Muscle of leg (tissue), 16 donors: ENCODE measurements at places on chromosomes 13 and 19. TPM values are rescaled to one million over a fixed set of nuclear protein-coding genes. Genes with fewer than 3 reads are reported as not detected.

DNA sequence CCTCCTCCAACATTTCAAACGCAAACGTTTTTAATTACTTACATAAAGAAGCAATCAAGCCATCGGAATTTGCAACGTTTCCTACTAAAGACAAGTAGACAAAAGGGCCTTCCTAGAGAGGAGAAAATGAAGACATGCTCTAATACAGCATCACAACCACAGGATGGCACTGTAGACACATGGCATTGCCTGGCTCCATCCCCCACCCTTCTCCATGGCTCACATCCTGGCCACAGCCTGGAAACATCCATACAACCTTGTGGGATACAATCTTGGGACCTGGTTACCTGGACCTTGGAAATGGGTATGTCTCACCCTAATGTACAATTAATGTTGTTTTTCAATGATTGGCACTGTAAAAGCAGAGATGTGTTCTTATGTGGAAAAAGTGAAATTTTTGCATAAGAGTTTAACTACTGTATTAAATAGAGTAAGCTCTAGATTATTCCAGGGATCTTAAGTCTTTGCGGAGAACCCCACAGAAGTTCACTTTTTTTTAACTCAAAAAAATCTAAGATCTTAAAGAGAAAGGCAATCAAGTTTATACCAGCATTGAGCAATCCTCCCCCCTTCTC lies 21.5 kb downstream of the EBPL start:
- H3K4me1 ChIP-seq, result no peaks in the 10 kb centered on the region
- H3K27ac ChIP-seq, result no peak overlapping the region
- no peak overlapping the region for H3K4me3 ChIP-seq
- H3K36me3 ChIP-seq, result peaks cover 21% of the 10 kb centered on the region

DNA sequence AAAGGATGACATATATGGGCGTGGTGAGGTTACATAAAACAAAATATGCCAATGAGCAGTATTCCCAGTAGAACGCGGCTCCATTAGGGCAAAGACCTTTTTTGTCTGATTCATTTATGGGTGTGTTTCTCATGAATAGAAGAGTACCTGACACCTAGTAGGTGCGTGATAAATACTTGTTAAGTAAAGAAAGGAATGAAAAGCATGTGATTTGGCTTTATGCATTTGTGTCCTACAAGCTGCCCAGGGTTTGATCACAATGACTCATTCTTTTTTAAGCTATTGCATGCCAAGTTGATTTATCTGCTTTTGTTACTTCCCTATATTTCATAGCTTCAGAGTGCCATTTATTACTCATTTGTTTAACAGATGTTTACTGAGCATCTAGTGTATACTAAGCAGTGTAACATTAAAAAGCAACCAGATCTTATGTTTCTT lies 19.1 kb upstream of the KCTD4 start:
- no peak for DNase-seq
- H3K27ac ChIP-seq, result no peak overlapping the region
- no peaks in the 10 kb centered on the region for H3K4me1 ChIP-seq
- no peak overlapping the region for H3K4me3 ChIP-seq

DNA sequence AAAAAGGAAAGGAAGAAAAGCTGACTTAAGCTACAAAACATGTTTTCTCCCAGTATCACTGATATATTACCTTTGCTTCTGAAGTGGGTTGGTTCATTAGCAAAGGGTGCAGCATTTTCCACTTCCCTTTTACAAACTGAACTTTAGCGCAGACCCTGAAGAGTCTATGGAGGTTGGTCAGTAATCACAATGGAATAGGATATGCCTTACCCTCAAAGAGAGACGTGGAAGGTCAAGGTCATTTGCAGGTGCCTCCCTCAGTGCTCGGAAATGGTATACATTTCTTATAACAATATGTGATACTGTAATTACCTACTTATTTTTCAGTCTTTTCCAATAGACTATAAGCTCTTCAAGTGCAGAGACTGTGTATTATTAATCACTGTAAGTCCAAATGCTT lies 21.9 kb upstream of the MED4 start:
- no peak for DNase-seq
- no peak overlapping the region for H3K27ac ChIP-seq
- no peaks in the 10 kb centered on the region for H3K27me3 ChIP-seq
- H3K4me1 ChIP-seq, result no peaks in the 10 kb centered on the region

- no peak overlapping the region for H3K4me3 ChIP-seq
- no peak overlapping the region for H3K27ac ChIP-seq
- H3K4me1 ChIP-seq, result no peaks in the 10 kb centered on the region
- H3K36me3 ChIP-seq, result no peaks in the 10 kb centered on the region
- H3K27me3 ChIP-seq, result no peaks in the 10 kb centered on the region
- no peak for DNase-seq
Measured at GRCh38 chr13:29875646-29876045, 25.2 kb upstream of the UBL3 start.

- H3K4me1 ChIP-seq, result no peaks in the 10 kb centered on the region
- no peaks in the 10 kb centered on the region for H3K27me3 ChIP-seq
- no peak overlapping the region for H3K4me3 ChIP-seq
- DNase-seq, result no peak
- H3K27ac ChIP-seq, result no peak overlapping the region
- no peaks in the 10 kb centered on the region for H3K36me3 ChIP-seq
Measured at GRCh38 chr13:75153834-75154233, 328.1 kb downstream of the TBC1D4 start.

DNA sequence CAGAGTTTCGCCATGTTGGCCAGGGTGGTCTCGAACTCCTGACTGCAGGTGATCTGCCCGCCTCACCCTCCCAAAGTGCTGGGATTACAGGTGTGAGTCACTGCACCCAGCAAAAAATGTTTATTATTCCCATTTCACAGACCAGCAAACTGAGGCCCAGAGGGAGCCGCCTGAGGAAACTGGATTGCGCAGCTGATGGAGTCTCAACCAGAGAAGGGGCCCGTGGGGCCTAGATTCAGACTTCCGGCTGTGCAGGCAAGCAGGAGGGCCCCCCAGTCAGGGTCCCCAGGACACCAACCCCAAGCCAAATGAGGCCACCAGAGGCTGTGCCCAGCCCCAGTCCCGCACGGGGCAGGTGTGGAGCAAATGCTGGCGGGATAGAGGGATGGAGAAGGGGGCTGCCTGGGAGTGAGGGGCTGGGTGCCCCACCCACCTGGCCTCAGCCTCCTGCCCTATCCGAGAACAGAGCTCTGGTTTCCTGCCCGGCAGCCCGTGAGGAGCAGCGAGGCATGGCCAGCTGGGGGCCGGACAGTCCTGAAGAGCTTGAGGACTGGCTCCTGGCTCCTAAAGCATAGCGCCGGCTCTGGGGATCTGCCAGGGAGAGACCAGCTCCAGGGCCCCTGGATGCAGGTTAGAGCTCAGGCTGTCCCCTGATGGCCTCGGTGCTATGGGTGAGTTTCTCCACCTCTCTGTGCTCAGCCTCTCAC lies 22.0 kb downstream of the MISP start:
- no peak overlapping the region for H3K4me3 ChIP-seq
- DNase-seq, result no peak
- H3K27ac ChIP-seq, result no peak overlapping the region
- H3K36me3 ChIP-seq, result no peaks in the 10 kb centered on the region
- peaks cover 3% of the 10 kb centered on the region for H3K27me3 ChIP-seq

GRCh38 chr13:99978799-99979452 lies 2.7 kb upstream of the ZIC2 start:
- DNase-seq, result no peak
- no peak overlapping the region for H3K27ac ChIP-seq
- H3K4me3 ChIP-seq, result no peak overlapping the region
- H3K36me3 ChIP-seq, result no peaks in the 10 kb centered on the region
- H3K27me3 ChIP-seq, result peaks cover 87% of the 10 kb centered on the region
- peaks cover 30% of the 10 kb centered on the region for H3K4me1 ChIP-seq

- no peaks in the 10 kb centered on the region for H3K36me3 ChIP-seq
- no peak overlapping the region for H3K27ac ChIP-seq
- H3K27me3 ChIP-seq, result no peaks in the 10 kb centered on the region
Measured at GRCh38 chr13:60788156-60788829, 391.3 kb downstream of the TDRD3 start.

DNA sequence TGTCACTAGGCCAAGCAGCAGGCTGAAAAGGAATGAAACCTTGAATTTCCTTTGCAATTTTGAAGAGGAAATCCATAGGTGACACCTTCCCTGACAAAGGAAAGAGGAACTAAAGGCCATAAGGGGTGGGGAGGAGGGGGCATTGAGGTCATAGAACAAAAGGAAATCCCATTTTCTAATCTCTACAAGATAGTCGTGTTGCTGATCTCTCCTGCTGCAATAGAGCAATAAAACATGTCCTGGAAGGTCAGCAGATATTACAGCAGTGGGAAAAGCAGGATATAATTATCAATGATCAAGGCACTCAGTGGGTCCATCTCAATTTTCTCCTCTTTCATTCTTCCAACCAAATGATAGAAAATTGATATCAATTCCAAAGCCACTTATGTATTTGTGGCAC lies 20.3 kb upstream of the RAP2A start:
- H3K36me3 ChIP-seq, result no peaks in the 10 kb centered on the region
- H3K27ac ChIP-seq, result no peak overlapping the region
- no peaks in the 10 kb centered on the region for H3K4me1 ChIP-seq

DNA sequence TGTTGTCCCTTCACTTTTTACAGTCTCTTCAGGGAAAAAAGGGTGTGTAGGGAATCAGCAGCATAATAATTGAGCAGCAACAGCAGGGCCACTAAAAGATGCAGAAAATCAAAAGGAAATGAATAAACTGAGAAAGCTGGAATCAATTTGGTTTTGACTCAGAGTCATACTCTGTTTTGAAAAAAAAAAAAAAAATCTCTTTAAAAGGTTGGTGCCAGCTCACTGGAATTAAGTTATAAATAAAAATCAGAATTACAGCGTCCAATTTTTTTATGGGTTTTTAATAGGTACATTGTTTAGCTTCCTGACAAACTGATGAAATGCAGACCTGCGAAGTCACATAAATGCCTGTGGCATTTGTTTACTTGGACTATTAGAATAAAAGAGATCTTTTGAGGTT lies 231.9 kb downstream of the COG6 start:
- H3K4me1 ChIP-seq, result no peaks in the 10 kb centered on the region
- H3K4me3 ChIP-seq, result no peak overlapping the region
- DNase-seq, result no peak
- H3K27me3 ChIP-seq, result no peaks in the 10 kb centered on the region
- no peaks in the 10 kb centered on the region for H3K36me3 ChIP-seq

DNA sequence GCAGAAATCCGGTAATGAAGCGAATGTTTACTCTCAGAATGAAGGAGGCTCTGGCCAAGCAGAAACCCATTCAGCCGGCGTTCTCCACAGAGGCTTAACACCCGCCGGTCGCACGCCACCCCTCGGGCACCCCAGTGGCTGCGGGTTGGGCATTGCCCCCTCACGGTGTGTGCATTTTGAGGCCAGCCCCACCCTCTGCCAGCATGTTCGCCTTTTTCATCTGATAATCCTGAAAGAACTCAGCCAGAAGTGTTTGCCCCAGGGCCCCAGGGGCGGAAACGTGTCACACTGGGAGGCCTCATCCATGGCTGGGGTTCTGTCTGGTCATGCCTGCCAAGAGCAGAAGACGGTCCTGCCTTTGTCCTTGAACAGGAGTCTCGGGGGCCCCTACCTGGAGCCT lies 34.2 kb downstream of the COMP start:
- H3K4me1 ChIP-seq, result peaks cover 12% of the 10 kb centered on the region
- peaks cover 21% of the 10 kb centered on the region for H3K36me3 ChIP-seq
- H3K27me3 ChIP-seq, result no peaks in the 10 kb centered on the region
- H3K4me3 ChIP-seq, result no peak overlapping the region
- H3K27ac ChIP-seq, result no peak overlapping the region

- H3K36me3 ChIP-seq, result no peaks in the 10 kb centered on the region
- no peak overlapping the region for H3K4me3 ChIP-seq
- H3K27me3 ChIP-seq, result no peaks in the 10 kb centered on the region
Measured at GRCh38 chr19:33558151-33558550, 36.6 kb upstream of the PEPD start.

DNA sequence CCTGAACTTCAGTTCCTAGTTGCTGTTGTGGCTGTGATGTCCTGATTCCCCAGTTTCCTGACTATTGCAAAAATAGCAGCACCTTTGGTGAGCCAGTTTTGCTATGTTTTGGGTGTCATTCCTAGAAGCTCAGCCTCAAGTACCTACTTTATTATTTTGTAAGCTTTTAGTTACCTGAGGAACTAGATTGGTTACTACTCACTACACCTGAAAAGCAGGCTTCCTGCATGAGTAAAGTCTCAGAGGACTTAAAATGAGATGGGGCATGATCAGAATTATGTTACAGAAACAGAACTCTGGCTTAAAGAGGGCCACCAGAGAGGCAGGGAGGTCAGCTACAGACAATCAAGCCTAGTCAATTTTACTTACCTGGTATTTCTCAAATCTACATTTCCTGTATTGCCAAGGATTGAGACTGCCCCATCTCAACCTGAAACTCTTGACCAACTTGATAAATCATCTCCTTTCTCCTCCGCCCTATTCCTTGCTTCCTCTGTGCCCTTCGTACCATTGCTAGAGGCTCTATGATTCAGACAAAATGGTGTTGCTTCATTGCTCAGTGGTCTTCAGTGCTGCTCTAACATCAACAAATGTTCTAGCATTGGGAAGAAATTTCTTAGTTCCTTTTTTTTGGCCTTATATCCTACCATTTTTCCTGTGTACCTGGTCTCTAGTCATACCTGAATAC lies 58.9 kb downstream of the RAP2A start:
- no peak for DNase-seq
- H3K4me1 ChIP-seq, result no peaks in the 10 kb centered on the region
- H3K27ac ChIP-seq, result no peak overlapping the region
- no peak overlapping the region for H3K4me3 ChIP-seq
- no peaks in the 10 kb centered on the region for H3K36me3 ChIP-seq

GRCh38 chr13:94251831-94252608 lies 227.5 kb downstream of the DCT start:
- H3K4me3 ChIP-seq, result no peak overlapping the region
- H3K4me1 ChIP-seq, result peaks cover 3% of the 10 kb centered on the region
- H3K36me3 ChIP-seq, result no peaks in the 10 kb centered on the region

GRCh38 chr19:17488593-17489391 lies 18.5 kb downstream of the SLC27A1 start:
- no peaks in the 10 kb centered on the region for H3K27me3 ChIP-seq
- peak overlapping the region; percentile 20 for H3K27ac ChIP-seq
- H3K4me3 ChIP-seq, result no peak overlapping the region
- peak; percentile 49 for DNase-seq
- H3K36me3 ChIP-seq, result peaks cover 19% of the 10 kb centered on the region
- H3K4me1 ChIP-seq, result peaks cover 10% of the 10 kb centered on the region

- no peak for DNase-seq
- no peak overlapping the region for H3K4me3 ChIP-seq
- no peak overlapping the region for H3K27ac ChIP-seq
- H3K27me3 ChIP-seq, result no peaks in the 10 kb centered on the region
Measured at GRCh38 chr19:28489126-28489660, 723.8 kb downstream of the UQCRFS1 start.

DNA sequence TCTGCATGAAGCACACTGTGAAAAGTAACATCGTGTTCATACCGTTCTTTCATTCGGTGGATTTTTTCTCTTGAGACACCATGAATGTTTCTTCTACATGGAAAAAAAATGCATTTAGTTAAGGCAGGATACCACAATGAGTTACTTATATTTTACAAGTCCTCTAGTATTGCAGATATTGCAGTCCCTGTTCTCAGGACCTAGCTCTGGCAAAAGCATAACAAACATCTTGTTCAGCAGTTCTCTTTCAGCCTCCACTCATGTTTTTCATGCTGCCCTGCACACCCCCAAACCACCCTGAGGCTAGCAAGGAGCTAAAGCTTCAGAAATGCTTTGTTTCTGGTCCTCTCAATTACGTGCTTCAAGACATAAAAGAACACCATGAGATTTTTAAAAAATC lies 24.8 kb downstream of the N4BP2L1 start:
- H3K4me1 ChIP-seq, result no peaks in the 10 kb centered on the region
- DNase-seq, result no peak
- H3K27me3 ChIP-seq, result no peaks in the 10 kb centered on the region
- no peaks in the 10 kb centered on the region for H3K36me3 ChIP-seq
- no peak overlapping the region for H3K27ac ChIP-seq

ZNF486 gene
- total RNA-seq, result 6.9 TPM

GIPC3 gene
- total RNA-seq, result 0.22 TPM

SIAH3 gene
- 0.27 TPM for total RNA-seq

SULT2A1 gene
- total RNA-seq, result not detected

SPRED3 gene
- total RNA-seq, result 0.09 TPM

BSG gene
- total RNA-seq, result 160 TPM

RNF17 gene
- total RNA-seq, result not detected
